ENCODE measurements at places on chromosomes 2 and 18. TPM values are rescaled to one million over a fixed set of nuclear protein-coding genes. Genes with fewer than 3 reads are reported as not detected.

The MSH2 gene
- 28.2 TPM for polyA plus RNA-seq

The STARD6 gene
- 0.75 TPM for polyA plus RNA-seq

The VIT gene
- polyA plus RNA-seq = 0.20 TPM

The CRYGC gene
- not detected for polyA plus RNA-seq

The SLC4A5 gene
- polyA plus RNA-seq = 0.37 TPM

The ILKAP gene
- 41.2 TPM for polyA plus RNA-seq

The RANBP2 gene
- 10.2 TPM for polyA plus RNA-seq

The ACADL gene
- polyA plus RNA-seq = 0.81 TPM

The PRKAG3 gene
- not detected for polyA plus RNA-seq

The LTBP1 gene
- 9.8 TPM for polyA plus RNA-seq

The DNER gene
- polyA plus RNA-seq = 392 TPM

The MYO1B gene
- polyA plus RNA-seq = 35.7 TPM
